ENCODE measurements at places on chromosomes 3 and 15.

- DNase-seq, result no peak
Observed at GRCh38 chr3:97983933-97984491, 11.8 kb upstream of the RIOX2 start.

DNA sequence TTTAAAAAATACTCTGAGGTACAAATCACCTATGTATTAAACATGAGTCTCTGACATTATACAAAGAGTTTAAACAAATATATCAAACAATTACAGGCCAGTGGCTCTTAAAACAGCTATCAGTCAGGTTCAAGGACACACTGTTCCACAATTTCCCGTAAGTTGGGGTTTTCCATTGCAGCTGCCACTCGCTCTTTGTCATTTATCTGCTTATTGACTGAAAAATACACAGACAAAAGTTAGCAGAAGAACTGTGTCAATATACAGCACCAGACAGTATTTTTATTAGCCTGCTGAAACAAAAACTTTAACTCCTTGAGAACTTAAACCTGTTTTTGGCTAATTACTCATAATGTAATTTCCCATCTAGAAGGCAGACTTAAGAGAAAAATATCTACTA, 20.8 kb downstream of the CIAO2A start:
- DNase-seq, result no peak

- DNase-seq, result no peak
Observed at GRCh38 chr15:60223176-60223575, 174.6 kb downstream of the ANXA2 start.

DNA sequence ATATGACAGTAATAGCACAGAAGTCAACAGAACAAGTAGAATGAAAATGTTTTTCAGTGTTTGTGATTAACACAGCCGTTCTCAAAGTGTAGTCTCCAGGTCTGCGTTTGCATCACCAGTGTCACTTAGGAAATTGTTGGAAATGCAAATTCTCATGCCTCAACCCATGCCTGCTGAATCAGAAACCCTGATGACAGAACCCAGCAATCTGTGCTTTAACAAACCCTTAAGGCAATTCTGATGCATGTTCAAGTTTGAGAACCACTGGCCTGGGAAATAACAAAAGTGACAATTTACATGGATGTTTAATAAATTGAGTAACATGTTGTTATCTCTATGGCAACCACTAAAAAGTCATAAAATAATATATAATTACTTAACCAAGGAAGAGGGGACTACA, 103.1 kb upstream of the ATP11B start:
- DNase-seq, result no peak

DNA sequence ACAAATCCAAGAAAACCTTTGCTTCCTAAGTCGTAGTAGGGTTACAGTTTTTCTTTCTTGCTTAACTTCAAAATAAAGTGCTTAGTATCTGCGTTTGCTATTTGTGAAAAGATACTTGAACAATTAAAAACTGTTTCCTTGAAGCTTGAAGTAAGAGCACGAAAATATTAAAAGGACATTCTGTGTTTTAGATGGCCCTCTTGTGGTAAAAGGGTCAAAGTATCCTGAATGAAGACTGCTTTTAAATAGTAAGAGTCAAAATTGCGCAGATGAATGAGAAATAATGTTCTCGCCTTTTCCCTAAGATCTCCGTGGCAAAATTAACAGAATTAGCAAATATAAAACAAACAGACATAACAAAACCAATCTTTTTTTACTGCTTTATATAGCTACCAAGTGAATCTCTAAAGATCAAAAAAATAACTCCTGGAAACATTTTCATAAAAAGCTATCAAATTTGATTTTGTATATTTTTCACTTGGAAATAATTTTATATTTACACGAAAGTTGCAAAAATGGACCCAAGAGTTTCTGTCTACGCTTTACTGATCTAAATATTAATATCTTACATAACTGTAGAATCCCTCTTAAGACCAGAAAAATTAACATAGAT, 175.4 kb downstream of the MBNL1 start:
- DNase-seq, result no peak

GRCh38 chr3:9468460-9468859, 71.0 kb downstream of the SETD5 start:
- no peak for DNase-seq

DNA sequence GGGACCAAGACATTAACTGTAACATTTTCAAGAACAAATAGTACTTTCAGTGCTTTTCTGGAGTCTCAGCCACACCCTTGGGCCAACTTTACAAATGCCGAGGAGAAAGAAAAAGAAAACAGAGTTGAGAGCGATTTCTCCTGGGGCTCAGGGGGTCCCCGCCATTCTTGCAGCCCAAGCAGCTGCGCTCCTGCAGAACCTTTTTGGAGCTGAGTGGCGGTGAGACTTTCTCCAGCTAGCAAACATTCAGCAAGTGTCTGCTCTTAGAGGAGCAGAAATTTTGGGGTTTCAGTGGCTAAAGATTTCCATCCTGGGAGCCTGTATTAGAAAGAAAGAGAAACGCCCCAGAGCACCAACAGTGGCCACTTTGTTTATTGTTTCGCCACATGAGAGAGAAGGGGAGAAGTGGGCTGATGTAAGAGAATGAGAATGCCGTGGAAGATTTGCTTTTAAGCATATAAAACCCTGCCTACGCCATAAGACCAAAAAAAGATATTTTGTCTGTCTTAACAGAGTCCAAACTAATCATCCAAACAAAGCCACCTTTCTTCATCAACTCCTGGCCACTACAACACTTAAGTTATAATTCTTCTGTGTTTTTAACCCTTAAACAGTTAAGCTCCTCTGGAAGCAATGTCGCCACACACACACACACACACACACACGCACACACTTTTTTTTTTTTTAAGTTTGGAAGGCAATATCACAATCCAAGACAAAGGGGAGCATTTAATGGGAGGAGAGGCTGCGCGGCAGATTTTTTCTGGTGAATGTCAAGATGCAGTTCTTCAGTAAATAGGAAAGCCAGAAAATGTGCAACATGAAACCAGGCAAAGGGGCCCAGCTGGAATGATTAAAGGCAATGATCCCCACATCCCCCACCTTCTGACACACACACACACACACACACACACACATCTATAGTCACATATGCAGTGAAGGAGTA, 19.2 kb downstream of the EID1 start:
- DNase-seq, result no peak

DNA sequence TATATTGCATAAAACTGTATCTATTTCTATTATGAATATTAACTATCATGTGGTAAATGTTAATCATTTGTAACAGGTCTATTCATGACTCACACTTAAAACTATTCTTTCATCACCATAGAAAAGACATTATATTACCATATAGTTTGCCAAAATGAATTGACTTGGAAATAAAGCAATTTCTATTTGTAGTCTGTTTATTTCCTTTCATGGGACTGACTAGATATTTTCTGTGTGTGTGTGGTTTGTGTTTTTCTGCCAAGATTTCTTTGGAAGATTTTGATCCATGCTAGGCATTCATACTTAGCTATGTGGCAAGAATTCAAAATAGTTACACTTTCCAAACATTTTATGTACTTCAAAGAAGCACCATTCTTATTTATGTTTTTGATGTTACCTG, 522.5 kb upstream of the AGTR1 start:
- no peak for DNase-seq

DNA sequence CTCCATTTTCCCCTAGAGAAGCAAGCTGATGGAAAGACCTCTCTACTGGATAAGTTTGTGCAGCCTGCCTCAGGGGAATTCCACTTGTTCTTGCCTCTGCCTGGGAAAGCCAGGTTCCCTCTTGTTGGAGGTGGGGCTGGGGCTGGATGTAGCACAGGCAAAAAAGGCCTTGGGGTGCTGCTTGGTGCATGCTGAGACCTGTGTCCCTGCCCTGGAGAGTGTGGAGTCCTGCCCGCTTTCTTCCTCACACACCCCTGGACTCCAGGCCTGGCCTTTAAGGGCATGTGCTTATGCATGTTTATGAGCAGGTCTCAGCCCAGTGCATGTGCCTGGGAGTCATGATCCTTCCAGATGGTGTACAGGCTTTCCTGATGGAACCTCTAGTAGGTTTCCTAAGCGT, 23.5 kb upstream of the JMJD7 start:
- no peak for DNase-seq

DNA sequence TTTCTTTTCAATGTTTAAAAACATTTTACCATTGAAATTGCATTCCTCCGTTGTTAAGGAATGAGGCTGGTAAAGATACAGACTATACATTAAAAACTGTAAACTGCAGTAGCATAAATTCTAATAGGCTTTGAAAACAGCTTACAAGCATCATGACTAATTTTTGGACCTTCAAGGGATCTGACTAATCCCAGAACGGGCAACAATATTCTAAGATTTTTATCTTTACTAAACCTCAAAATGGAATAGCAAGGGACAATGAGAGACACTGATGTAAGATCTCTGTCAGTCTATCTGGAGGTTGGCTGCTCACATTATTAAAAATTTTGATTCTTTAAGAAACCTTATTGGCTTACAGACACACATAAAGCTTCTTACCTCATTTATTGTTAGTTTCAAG, 74.7 kb downstream of the BTD start:
- DNase-seq, result no peak

DNA sequence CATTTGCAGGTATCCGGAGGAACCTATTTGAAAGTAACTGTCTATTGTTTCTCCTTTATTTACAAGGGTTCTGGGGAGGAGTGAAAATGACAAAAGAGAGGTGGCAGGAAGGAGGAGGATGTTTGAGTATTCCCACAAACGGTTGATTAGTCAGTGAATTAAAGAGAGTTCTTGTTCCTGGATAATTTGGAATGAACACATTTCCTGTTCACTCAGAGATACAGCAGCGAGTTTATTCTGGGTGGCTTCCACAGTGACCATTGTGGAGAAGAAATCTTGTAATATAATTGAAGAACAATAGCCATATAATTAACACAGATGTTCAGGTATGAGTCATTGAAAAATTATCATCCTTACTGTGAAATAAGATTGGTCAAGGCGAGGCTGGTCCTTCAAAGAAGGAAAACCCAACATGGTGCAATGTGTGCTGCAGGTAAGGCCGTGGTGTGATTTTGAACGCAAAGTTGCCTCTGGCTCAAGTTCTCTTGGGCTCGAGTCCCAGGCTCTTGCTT, 77.3 kb downstream of the NFKBIZ start:
- no peak for DNase-seq
